ENCODE measurements at places on chromosomes 5 and 9. TPM values are rescaled to one million over a fixed set of nuclear protein-coding genes. Genes with fewer than 3 reads are reported as not detected.

Gene LVRN
- not detected for total RNA-seq

Gene NUTM2G
- not detected for total RNA-seq

Gene RACK1
- total RNA-seq = 1,717 TPM

DNA sequence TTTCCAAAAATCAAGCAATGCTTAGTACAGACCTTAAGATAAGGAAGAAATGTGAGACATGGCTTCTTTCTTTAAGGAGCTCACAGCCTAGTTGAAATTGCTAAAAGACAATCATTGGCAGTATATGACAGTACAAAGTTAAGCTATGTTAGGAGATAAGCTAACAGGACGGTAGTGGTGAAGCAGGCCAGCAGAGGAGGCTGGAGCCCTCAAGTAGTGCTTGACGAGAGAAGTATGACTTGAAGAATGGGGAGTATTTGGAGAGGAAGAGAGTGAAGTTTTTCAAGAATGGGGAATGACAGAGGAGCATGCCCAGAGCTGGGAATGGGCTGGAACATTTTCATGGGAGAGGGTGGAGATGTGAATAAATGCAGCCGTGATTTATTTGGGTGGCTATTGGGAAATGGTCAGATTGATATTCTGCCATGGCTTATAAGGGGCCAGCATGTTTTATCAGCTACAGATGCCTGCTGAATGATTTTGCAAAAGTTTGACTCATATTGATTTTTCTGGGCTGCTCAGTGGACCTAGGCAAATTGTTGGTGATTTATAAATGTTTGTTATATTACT is 43.7 kb downstream of the LURAP1L start:
- H3K27me3 ChIP-seq = no peaks in the 10 kb centered on the region
- no peaks in the 10 kb centered on the region for H3K36me3 ChIP-seq
- H3K4me1 ChIP-seq = peaks cover 47% of the 10 kb centered on the region
- H3K4me3 ChIP-seq = no peak overlapping the region
- peak overlapping the region; percentile 79 for H3K27ac ChIP-seq

DNA sequence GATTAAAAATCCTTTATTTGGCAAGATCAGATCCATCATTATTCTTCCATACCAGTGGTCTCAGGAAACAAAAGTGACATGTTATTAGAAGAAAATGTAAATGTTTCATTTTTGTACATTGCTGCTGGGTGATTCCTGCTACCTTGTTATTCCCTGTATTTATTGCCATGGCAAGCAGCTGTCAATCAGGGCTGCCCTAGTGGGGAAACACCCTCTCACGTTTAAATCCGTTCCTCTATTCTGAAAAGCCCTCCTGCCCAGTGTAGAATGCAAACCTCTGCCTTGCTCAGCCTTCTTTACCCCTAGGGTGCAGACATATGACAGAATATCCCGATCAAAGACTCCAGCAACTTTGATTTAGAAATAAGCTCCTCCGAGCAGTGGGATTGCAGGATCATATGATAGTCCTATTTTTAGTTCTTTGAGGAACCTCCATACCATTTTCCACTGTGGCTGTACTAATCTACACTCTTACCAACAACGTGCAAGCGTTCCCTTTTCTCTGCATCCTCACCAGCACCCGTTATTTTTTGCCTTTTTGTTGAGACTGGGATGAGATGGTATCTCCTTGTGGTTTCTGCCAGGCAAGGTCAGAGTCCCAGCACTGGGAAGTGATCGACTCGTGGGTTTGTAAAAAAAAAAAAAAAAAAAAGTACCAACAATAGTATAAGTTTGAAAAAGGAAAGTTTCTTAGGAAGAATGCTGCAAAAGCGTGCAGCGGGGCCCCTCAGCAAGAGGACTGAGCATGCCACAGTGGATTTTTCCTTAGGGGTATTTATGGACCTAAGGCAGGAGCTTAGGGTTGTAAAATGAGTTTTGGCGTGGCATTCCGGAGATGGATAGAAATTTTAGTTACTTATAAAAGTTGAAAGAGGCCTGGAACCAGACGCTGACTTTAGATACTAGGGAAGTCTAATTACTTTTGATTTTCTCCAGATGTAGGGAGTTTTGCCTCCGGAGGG is 66.7 kb downstream of the HRH2 start:
- H3K27me3 ChIP-seq = peaks cover 24% of the 10 kb centered on the region
- H3K4me3 ChIP-seq = no peak overlapping the region
- DNase-seq = no peak

DNA sequence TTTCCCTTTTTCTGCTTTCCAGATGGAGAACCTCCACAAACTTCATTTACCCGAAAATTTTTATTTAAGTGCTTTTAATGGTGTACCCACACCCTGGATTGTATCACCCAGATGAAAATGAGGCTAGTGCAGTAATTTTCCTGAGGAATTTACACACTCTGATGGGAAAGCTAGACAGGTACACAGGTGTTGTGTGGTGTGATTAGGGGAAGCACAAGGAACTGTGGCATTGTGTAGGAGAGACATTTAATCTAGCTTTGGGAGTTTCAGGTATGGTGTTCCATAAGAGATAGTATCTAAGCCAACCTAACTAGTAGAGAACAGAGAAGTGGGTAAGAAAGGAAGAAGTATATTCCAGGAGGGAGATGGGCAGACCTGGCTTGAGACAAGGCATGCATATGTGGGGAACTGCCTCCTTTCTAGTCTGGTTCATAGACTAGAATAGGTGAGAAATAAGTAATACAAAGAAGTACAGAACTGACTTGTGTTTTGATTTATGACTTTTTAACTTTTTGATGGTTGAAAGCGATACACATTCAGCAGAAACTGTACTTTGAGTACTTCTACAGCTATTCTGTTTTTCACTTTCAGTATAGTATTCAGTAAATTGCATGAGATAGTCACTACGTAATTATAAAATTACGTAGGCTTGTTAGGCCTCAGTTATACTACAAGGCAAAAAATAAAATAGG is 22.9 kb upstream of the ROPN1L start:
- no peak for DNase-seq
- H3K27me3 ChIP-seq = no peaks in the 10 kb centered on the region
- peaks cover 45% of the 10 kb centered on the region for H3K36me3 ChIP-seq
- H3K4me1 ChIP-seq = no peaks in the 10 kb centered on the region
- H3K27ac ChIP-seq = no peak overlapping the region

GRCh38 chr9:22124263-22125011 is 115.3 kb upstream of the CDKN2B start:
- H3K27me3 ChIP-seq = no peaks in the 10 kb centered on the region
- no peaks in the 10 kb centered on the region for H3K36me3 ChIP-seq
- H3K27ac ChIP-seq = peak overlapping the region; percentile 67
- peaks cover 5% of the 10 kb centered on the region for H3K4me1 ChIP-seq

- H3K27ac ChIP-seq = no peak overlapping the region
- H3K27me3 ChIP-seq = no peaks in the 10 kb centered on the region
- H3K4me1 ChIP-seq = no peaks in the 10 kb centered on the region
- H3K4me3 ChIP-seq = no peak overlapping the region
These were observed 105.5 kb downstream of the MACIR start for GRCh38 chr5:103364074-103364473.

DNA sequence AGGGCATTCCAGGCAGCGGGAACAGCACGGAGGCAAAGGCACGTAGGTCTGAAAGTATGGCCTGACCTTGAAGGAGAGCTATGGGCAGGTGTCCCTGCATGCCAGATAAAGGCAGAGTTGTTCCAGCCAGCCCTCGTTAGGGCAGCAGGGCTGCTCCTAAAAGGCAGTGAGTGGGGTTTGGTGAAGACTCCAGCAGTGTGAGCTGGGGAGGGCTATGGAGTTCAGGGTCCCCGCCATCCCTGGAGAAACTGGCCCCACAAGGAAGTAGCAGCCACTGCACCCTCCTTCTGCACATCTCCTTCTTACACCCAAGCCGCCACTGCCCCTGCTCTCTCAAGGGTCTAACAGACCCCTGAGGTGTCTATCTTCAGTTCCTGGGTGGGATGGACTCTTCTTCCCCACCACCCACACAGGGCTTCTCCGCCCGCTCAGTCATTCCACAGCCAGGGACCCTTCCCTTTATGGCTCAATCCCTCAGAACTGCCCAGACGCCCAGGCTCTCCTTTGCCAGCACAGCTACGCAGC is 1.4 kb downstream of the AKNA start:
- H3K36me3 ChIP-seq = no peaks in the 10 kb centered on the region
- peak overlapping the region; percentile 59 for H3K4me3 ChIP-seq
- no peak for DNase-seq
- peaks cover 89% of the 10 kb centered on the region for H3K4me1 ChIP-seq
- H3K27me3 ChIP-seq = no peaks in the 10 kb centered on the region

DNA sequence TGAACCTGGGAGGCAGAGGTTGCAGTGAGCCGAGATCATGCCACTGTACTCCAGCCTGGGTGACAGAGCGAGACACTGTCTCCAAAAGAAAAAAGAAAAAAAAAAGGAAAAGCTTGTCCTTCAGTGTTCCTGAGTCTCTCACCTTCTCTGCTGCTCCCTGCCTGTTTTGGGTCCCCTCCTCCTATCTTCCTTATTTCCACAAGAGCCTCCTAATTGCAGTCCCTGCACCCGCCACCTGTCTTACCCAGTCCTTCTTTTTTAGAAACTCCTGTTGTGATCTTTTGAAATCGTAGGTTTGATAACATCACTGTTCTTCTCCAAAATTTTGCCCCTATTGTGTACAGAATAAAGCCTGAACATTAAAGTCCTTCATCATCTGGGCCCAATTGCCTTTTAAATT is 234.9 kb downstream of the SH3GL2 start:
- no peak for DNase-seq
- H3K4me1 ChIP-seq = no peaks in the 10 kb centered on the region
- H3K4me3 ChIP-seq = no peak overlapping the region
- no peaks in the 10 kb centered on the region for H3K27me3 ChIP-seq
- H3K27ac ChIP-seq = no peak overlapping the region
- no peaks in the 10 kb centered on the region for H3K36me3 ChIP-seq

- no peaks in the 10 kb centered on the region for H3K27me3 ChIP-seq
- H3K4me3 ChIP-seq = no peak overlapping the region
- no peaks in the 10 kb centered on the region for H3K36me3 ChIP-seq
- no peaks in the 10 kb centered on the region for H3K4me1 ChIP-seq
These were observed 41.0 kb upstream of the ANGPTL2 start for GRCh38 chr9:127163409-127163808.
